D341Med (cell line): ENCODE measurements at places on chromosomes 1 and 21.

DNA sequence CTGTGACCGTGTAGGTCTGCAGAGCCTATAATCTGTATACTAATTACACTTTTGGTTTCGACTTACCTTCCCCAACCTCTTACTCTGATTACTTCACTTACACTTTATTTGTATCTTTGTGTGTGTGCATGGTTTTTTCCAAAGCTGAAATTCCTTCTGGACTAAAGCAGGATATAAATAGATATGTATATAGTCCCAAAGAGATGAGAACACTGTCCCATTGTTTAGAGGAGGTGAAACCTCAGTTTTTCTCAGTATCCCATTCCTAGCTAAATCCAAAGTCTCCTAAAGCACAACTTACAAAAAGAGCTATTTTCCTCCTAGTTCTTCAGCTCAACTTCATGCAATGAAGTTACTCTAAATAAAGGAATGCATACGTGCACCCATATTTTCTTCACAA, 442.2 kb downstream of the SMYD3 start:
- no peak for DNase-seq

DNA sequence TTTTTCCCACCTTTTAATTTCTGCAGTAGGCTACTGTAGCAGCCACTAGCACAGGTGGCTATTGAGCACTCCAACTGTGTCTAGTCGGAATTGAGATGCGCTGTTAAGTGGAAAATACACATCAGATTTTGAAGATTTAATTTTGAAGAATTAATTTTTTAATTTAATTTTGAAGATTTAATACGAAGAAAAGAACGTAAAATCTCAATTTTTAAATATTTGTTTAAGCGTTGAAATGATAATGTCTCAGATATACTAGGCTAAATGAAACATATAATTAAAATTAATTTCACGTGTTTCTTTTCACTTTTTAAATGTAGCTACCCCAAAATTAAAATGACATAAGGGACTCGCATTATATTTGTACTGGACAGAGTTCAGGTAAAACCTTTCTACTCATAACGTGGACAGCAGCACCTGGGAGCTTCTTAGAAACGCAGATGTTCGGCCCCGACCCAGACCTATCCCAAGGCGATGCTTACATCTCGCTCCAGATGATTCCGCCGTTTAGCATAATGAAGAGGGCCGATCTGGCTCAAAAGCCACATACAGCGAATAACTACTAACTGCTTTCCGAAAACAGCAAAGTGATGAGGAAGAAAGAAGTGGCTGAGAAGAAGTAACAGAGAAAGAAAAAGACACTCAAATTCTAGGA, 717 bp downstream of the CRYZL1 start:
- peak; percentile 37 for DNase-seq

- DNase-seq: no peak
Observed at GRCh38 chr1:59029411-59030167, 245.7 kb upstream of the JUN start.

DNA sequence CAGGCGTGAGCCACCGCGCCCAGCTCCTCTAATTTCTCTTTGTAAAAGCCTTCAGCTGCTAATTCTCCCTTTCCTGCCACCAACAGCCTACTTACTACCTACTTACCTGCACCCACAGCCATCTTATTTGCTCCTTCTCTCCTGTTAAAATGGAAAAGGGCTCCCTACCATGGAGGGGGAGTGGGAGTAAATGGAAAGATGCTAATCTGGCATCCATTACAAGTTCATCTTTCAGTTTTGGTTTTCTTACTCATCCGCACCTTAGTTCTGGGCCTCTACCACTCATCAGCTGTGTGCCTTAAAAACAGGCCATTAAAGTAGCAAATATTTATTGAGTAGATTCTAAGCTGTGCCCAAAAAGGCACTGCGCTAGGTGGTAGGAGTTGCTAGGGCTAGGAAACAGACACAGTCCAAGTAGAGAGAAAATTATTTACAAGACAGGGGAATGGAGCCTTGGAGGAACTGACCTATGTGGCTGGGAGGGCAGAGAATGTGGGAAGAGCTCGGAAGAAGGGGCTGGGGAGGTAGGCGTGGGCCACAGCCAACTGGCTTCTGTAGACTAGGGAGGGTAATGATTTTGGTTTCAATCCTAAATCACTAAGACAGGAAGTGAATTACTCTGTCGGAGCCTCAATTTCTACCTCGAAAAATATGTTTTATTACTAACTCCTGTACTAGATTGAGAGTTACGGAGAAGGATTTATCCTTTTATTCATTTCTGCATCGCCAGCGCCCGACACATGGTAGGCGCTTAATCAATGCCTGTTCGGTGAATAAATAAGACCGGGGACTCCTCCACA, 685 bp upstream of the DDI2 start:
- no peak for DNase-seq
